GM23248 (cell line): ENCODE measurements at places on chromosomes 11 and 22.

- DNase-seq = no peak
These were observed 157.4 kb upstream of the NAV2 start for GRCh38 chr11:19555266-19555665.

DNA sequence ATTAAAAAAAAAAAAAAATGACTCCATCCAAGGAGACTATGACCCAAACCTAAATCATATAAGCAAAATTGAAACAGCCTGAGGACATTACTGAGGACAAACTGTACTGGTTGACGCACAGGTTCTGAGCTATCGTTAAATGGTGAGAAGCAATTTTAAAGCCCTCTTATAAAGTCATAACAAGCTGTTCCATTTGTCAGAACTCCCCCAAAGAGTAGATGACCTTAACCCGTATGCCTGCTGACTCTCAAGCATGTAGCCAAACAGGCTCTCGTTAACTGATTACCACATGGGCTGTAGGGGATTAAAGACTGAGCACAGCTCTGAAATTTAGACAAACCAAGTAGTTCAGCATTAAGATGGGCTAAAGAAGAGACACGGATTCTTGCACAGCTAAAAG is 2.2 kb downstream of the CRYAB start:
- DNase-seq = no peak

GRCh38 chr11:23236826-23237555 is 376.7 kb upstream of the CCDC179 start:
- DNase-seq = peak; percentile 67

DNA sequence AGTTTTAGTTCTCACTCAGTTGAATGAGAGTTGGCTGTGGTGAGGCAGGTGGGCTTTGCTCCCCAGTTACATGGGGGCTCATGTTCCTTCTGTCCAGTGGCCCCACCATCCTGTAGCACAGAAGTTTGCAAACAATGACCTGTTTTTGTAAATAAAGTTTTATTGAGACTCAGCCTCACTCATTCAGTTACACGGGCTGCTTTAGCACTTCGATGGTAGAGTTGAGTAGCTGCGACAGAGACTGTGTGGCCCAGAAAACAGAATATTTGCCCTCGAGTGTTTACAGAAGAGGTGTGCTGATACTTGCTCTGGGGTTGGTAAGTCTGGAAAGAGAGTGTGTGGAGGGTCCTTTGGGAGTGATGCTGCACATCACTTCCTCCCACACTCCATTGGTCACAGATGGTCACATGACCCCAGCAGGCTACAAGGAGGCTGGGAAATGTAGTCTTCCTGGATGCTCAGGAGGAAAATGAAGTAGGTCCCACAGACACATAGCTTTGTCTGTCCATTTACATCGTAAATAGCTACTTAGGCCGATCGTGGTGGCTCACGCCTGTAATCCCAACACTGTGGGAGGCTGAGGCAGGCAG is 34.6 kb downstream of the IFT27 start:
- DNase-seq = peak; percentile 24

GRCh38 chr22:47221840-47222615 is 459.6 kb downstream of the TBC1D22A start:
- DNase-seq = no peak

DNA sequence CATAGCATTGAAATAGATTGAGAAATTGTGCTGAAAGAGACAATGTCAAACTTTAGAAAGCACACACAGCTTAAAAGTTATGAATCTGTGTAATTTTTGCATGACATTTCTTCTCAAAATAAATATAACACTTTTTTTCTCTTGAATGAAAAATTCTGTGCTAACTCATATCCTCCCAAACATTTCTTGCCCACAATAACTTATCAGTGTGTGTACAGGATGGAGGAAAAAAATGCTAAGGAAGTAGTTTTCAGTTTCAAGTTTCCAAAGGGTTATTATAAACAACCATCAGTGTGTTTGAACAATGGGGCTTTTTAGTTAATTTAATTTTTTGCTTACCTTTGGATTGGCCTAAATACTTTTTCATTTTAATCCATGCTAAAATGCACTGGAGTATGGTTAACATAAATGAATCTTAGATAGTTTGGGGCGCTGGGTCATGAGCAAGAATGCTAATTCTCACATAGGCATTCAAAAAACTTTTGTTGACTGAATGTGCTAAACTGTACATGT is 82.9 kb upstream of the ARHGAP20 start:
- DNase-seq = no peak

DNA sequence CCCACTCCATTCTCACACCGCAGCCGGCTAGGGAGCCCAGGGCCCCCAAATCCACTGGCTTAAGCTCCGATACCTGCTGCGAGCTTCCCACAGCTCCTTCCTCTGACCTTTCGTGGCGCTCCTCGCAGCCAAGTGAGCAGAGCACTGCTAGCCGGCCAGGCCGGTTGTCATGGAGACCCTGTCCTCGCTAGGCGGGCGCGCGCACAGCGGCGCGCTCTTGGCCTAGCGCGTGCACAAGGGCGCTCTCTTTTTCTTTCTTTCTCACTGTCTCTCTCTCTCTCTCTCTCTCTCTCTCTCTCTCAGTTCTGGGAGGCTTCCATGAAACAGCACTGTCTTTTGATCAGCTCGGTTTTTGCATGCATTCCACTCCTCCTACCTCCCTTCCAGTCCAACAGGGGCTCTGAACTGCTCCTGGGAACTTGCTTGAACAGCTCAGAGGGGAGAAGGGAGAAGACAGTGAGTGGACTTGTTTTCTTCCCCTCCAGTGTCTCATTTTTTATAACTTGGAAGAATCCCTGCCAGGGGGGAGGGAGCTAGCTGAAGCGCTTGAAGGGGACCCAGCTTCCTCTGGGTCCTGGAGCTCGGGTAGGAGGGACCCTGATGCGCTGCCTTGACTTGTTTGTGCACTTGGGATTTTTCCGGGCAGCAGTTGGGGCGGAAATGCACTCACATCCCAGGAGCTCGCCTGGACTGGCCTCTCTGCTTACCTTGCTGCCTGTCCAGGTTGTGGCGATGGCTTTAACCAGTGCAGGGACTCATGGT is 100.3 kb upstream of the AKIP1 start:
- peak; percentile 90 for DNase-seq

DNA sequence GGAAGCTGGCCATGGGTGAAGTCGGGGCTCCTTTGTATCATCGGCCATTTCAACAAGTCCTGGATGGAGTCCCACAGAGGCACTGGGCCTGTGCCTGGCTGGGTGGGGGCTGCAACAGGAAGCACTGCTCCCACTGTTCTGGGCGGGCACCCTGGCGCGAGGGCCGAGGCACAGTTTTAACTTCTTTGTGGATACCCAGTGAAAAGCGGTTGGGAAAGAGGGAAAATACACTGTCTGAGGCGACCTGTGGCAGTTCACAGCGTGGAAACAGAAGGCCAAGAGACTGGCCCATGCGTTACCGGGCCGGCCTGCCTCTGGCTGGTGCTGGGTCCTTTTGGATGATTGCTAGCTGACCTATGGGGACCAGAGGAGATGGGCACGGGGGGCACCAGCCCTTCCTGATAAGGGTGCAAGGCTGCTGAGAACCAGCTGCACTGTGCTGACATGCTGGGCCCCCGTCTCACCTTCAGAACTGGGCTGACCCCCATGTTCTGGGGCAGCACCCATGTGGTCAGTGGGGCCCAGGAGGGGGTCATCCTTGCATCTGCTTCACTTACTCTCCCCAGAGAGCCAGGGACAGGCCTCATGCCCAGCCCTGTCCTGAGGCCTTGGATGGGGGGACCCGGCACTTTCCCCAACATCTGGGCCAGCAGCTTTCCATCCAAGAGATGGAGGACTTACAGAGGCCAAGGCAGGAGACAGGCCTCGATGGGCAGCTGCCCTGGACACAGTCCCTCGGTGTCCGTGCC is 4.2 kb downstream of the OVOL1 start:
- no peak for DNase-seq

DNA sequence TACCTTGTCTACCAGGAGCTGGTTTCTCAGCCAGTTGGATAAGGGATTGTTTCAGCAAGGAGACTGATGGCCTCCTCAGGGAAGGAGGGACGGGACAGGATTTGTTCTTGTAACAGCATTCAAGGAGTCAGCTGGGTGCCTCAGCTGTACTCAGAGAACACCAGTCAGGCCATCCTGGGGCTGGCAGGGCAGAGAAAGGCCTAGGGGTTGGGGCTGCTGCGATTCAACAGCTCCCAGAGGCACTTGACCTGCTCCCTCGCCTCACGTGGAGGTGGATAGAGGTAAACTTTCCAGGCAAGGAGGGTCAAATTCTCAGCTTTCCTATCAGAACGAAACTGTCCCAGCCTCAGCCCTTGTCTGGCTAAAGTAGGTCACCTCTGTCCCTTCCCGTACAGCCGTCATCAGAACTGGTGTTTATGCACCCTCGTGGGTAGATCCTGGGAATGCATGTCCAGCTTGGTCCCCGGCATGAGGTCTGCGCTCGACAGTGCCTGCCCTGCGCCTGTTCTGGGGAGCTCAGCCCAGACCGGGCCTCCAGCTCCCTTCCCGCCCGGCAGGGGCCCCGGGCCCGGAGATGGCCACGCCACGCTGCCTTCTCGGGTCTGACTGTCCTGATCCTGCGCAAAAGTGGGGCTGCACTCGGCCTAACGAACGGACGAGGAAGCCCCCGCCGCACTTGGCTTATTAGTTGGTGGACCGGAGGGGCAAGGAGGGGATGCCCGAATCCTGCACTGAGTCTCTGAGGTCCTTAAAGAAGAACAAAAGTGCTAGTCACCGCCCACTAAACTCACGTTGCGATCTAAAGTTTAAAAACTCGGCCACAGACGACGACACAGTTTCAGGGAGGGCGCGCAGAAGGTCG is 762 bp upstream of the CCDC134 start:
- DNase-seq = peak; percentile 57

DNA sequence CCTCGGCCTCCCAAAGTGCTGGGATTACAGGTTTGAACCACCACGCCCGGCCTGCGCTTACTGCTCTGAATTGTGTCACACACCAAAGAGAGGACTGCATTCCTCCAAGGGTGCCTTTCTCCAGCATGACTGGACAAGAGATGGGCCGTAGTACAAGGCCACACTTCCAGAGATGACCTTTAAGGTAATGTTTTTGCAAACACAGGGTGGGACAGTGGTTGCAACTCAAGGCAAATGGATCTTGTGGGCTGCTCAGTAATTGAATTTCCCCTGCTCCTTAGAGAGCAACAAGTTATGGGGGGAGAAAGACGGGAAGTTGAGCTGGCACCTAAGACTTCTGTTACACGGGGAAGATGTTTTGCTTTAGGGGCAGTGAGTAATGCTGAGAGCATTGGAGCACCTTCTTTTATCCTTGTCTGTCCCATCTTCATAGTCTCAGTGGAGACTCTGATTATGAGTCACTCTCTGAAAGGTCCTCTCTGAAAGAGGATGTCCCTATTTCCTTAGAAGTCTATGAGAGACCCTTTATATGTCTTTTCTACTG is 66.3 kb downstream of the C11orf91 start:
- peak; percentile 88 for DNase-seq

GRCh38 chr11:30458541-30458940 is 127.6 kb downstream of the MPPED2 start:
- no peak for DNase-seq

- DNase-seq = peak; percentile 65
These were observed 3.3 kb upstream of the HEPN1 start for GRCh38 chr11:124915541-124916369.

DNA sequence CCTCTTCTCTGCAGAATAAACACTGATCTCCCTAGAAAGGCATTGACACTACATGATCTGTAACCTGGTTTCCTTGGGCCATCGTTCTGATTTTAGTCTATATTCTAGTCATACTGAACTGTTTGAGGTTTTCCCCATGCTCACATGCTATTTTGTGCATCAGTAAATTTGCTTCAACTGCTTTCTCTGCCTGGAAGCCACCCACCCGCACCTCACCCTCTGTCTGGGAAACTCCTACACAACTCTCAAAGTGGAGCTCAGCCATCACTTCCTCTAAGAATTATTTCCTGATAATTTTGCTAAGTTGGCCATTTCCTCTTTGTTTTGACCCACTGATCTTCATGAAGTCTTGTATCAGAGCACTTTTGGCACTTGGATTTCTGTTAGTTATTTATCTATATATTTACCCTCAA is 36.1 kb downstream of the MMP20 start:
- DNase-seq = no peak

DNA sequence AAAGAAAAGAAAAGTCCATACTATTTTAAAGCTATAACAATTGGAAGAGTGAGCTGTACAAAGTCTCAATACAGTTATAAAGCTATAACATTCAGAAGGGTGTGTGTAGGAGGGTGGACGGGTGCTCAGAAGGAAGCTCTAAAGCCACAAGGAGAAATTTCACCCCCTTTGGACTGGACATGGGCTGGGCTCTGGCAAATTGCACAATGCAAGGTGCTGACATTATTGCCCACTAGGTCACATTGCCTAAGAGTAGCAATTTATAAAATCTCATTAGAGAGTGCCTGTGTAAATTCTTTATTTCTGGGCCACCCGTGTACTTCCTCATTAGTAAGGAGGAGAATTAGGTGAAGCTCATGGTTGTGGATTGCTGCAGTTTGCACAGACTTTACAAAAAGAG is 5.7 kb upstream of the APOBEC3A start:
- DNase-seq = no peak

GRCh38 chr11:30823119-30823518 is 237.0 kb upstream of the MPPED2 start:
- no peak for DNase-seq

DNA sequence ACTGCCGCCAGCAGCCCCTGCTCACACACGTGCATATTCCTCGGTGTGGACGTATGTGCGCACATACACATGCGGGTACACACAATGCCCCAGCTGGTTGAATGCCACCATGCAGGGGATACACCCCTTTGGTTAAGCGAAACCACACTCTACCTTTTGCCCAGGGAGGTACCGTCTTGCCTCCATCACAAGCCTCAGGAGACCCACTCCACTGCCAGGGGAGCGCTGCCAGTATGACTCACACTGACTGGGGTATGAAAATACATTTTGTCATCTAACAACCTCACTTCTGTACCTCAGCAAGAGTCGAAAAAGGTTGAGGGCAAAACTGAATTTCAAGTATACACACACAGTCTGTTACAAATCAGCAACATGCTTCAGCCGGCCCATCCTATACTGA is 39.4 kb downstream of the TMEM45B start:
- DNase-seq = no peak

- DNase-seq = no peak
These were observed 50.7 kb downstream of the TSPAN18 start for GRCh38 chr11:44777209-44778194.

DNA sequence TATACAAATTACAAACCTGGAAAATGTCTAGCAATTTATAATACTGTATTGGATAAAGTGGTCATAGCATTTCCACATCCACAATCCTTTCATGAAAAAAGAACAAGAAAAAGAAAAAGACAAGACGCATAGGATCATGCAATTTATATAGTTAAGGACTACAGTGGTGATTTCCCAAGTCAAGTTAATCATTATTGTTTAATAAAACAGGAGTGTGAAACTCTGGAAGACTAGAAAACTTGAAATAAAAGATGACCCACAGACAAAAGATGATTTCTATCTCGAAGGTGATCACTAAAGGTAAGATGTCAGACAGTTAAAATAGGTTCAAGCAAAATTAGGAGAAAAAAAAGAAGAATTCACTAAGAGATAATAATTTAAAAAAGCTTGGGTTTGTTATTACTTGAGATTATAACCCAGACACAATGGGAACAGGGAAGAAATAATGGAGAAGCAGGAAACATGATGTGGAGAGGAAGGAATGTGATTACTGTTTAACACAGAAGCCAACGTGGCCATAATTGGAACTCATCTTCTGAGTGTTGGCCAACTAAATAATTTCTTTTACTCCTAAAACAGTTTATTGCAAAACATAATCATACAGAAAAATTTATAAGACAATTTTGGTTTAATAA is 441.2 kb upstream of the ANO3 start:
- DNase-seq = peak; percentile 1
